Stimulated activated CD4-positive, alpha-beta T cell treated with anti-CD3 and anti-CD28 coated beads, Interleukin-12 subunit alpha, Interleukin-12 subunit beta, amount 100 ng/mL, for 4 hours (primary cell): ENCODE measurements at places on chromosomes 13 and 19.

- DNase-seq: no peak
Measured at GRCh38 chr13:40228990-40229389, 437.5 kb downstream of the FOXO1 start.

GRCh38 chr13:84865783-84866221 lies 933.4 kb downstream of the SLITRK6 start:
- DNase-seq: no peak

DNA sequence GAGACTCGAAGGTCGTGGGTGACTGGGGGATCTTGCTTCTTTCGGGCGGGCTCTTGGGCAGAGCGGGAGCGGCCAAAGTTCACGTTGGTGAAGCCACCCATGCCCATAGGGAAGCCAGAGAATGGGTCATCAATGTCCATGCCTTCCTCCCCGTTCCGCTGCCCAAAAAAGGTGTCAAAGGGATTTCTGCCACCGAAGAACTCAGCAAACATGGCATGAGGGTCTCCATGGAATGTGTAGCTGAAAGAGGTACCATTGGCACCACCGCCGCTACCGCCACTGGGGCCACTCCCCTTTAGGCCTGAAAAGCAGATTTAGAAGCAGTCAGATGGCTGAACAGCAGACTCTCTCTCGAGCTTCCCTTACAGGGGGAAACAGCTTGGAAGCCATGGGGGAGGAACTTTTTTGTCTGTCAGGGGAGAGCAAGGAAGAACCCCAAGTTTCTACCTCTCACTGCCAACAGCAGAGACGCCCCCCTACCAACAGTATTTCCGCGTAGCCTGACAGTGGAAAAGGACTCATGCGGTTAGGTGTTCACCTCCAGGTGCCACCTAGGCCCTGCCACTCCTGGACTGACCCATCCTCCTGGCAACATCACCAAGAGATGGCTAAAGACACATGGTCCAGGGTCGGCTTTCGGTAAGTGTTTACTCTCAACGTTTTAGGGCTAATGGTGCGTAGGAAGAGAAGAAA lies 1.3 kb downstream of the DNAJB1 start:
- no peak for DNase-seq

DNA sequence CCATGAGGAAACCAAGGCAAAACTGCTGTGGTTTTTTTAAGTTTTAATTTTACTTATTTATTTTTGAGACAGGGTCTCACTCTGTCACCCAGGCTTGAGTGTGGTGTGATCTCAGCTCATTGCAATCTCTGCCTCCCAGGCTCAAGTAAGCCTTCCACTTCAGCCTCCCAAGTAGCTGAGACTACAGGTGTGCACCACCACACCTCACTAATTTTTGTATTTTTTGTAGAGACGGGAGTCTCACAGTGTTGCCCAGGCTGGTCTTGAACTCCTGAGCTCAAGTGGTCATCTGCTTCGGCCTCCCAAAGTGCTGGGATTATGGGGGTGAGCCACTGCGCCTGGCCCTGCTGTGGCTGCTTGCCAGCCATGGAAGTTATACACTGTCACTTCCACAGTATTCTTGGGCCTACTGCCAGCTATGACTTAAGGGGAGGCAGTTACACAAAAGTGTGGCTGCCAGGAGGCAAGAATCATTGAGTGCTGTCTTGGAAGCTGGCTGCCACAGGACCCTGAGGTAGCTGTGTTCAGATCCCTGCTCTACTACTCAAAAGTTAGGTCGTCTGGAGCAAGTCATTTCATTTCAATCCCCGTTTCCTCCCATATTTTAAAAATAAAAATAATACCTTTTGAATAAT lies 12.7 kb downstream of the FARP1 start:
- no peak for DNase-seq

DNA sequence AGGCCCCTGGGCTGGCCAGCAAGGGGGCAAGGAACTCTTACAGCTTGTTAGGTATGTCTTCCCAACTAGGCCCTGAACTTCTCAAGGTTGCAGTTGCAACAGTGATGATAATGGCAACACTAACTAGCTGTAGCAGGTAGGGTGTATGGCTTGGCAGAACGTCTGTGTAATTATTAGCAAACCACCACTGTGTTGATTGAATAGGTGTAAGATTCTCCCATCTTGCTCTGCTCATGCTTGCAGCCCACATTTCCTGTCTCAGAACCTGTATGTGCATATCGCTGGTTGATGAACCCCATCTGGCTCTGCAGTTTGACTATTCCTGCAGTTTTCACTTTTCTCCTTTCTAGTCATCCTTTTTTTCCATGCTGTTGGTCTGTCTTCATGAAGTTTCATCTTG lies 178.8 kb downstream of the KATNAL1 start:
- DNase-seq: no peak

GRCh38 chr13:23626700-23627099 lies 56.5 kb downstream of the TNFRSF19 start:
- no peak for DNase-seq

- DNase-seq: no peak
Measured at GRCh38 chr13:49651570-49652354, 23.5 kb downstream of the ARL11 start.

- DNase-seq: peak; percentile 77
Measured at GRCh38 chr13:27270594-27271520, at the start of gene RASL11A. Gene RASL11A (plus strand): TSS chr13:27270830. CDS start chr13:27270945, 115 bp downstream.

GRCh38 chr19:53132141-53132991 lies at the start of gene ZNF415:
Gene ZNF415 (minus strand): TSS chr19:53132910. CDS start chr19:53122676, 10,234 bp downstream.
- DNase-seq: peak; percentile 31
